Osteoblast (primary cell): ENCODE measurements at places on chromosomes 5 and 9. TPM values are rescaled to one million over a fixed set of nuclear protein-coding genes. Genes with fewer than 3 reads are reported as not detected.

- no peak for DNase-seq
Measured at GRCh38 chr9:17789316-17789715, 210.4 kb downstream of the SH3GL2 start.

DNA sequence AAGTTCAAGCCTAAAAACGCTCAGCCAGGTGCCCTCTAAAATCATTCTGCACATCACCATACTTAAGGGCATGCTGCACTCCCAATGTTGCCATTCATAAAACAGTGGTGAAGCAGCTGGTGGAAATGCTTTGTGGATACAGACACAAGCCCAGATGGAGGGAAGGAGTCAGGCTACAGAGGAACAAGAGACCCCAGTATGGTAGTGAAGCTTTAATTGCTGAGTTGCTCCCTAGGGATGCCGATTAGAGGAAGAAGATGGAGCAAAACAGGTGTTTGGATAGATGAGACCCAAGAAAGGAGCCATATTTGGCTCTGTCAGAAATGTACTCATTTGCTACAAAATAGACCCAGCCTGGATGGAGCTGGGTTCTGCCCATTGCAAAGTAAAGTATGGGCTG lies 230.5 kb downstream of the NSG2 start:
- DNase-seq, result no peak

GRCh38 chr9:88580961-88581360 lies 46.0 kb downstream of the NXNL2 start:
- DNase-seq, result peak; percentile 58

DNA sequence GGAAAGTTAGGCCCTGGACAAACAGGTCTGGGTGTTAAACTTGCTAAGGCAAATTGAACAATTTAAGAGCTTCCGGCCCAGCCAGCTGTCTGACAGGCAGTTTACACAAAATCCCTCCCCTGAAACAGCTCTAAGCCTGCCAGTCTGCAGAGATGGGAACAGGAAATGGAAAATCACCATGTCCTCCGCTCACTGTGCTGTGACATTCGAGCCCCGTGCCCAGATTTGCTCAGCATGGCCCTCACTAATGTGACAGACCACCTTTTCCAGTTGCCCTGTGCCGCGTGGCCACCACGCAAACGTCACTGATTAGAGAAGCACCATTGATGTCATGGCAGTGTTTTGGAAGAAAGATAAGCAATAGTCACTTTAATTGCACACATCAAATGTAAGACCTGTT lies 41.0 kb downstream of the CCNJL start:
- DNase-seq, result no peak

DNA sequence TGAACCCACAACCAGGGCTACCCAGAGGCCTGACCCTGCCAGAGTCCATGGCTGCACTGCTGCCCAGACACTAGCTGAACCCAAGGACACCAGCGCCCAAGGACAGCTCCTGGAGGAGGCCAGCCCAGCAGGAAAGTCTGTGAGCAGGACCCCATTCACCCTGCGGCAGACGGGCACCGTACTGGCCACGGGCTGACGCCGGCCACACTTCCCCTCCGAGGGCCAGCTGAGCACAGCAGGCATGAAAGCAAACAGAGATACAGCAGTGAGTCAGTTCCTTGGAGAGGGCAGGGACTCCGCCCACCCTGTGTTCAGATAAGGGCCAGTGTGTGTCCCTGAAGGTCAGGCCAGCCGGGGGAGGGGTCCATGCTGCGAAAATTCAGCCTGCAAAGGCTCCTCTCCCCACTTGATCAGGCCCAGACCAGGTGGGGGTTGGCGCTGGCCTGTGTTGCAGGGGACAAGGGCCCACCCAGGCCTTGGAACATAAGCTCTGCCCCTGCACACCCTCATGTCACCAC lies 3.2 kb downstream of the RNF208 start:
- peak; percentile 99 for DNase-seq

DNA sequence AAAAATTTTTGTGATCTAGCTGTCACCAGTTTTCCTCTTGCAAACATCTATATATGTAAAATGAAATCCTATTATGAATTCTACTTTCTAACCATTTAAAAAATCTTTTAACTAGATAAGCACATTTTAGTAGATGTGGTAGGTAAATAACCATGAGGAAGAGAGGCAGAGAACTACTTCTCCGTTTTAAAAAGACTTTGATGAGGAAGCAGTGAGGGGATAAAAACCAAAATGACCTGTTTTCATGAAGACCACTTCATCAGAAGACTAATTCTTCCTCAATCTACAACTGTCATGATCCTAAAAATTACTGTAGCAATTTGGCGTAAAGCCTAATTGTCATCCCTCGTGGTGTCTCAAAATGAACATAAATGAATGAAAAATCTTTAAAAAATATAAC lies 15.7 kb upstream of the ERBIN start:
- no peak for DNase-seq

DNA sequence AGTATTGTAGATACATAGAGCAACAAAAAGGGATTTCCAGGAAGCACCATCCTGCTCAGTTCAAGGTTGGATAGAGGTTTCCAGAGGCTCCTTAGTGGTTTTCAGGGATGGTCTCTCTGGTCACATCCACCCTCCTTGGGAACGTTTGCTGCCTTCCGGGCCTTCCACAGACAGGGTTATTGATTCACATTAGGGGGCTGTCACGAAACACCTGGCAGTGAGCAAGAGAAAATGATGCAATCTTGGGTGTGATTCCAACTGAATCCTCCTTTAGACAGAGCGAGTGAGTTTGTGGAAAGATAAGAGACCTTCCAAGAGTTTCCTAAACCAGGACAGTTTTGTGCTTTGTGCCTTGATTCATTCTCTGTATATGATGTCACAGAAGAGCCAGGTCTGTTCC lies 43.8 kb upstream of the CTSL start:
- DNase-seq, result no peak

GRCh38 chr9:99592834-99593574 lies 228.7 kb upstream of the NR4A3 start:
- DNase-seq, result no peak

CLTB gene
- total RNA-seq, result 61.3 and 63.0 TPM in 2 replicates

DNA sequence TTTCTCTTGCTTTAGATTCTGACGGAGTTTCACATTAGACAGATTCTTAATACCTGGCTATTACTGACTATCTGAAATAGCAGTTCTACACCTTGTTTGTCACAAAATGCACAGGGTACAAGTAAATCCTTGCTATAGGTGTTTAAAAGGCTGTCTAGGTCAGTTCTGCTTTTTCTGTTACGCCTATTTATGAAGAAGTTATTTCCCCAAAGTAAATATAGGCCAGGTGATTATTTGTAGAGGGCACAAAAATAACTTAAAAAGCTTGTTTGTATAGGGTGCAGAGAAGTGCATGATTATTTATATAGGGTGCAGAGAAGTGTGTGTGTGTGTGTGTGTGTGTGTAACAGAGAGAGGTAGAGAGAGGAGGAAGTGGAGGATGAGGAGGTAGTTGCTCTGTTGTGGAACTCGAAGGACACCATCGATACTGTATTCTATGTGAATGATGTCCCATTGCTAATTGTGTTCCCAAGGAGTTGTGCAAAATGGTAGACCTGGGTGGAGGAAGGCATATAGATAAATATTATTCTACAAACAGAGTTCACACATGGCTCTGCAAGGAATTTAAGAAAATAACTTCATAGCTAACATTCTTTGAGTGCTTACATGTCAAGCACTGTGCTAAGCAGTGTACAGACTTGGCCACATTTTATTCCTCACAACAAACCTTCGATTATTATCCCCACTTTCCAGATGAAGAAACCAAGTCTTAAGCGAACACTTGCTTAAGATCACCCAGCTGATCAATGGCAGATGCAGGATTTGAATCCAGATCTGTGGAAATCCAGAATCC lies 96.3 kb upstream of the EQTN start:
- DNase-seq, result no peak

SLC6A7 gene
- total RNA-seq, result under 0.01 TPM in 1 of 2 replicates, not detected in the other

DNA sequence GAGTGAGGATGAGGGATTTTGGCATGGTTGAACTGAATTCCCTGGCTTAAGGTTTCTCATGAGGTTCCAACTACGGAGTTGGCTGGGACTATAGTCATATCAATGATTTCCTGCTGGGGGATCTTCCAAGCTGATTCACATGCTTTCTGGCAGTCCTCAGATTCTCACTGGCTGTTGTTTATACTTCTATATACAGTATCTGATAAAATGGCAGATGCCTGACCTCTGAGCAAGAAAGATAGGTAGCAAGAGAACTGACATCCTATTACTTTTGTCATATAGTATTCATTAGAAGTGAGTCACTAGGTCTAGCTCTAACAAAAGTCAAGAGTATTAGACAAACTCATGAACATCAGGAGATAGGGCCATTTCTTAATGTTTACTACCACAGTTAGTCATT lies 440.9 kb upstream of the EDIL3 start:
- no peak for DNase-seq

SLC25A2 gene
- 0.36 and 0.59 TPM in 2 replicates for total RNA-seq

DNA sequence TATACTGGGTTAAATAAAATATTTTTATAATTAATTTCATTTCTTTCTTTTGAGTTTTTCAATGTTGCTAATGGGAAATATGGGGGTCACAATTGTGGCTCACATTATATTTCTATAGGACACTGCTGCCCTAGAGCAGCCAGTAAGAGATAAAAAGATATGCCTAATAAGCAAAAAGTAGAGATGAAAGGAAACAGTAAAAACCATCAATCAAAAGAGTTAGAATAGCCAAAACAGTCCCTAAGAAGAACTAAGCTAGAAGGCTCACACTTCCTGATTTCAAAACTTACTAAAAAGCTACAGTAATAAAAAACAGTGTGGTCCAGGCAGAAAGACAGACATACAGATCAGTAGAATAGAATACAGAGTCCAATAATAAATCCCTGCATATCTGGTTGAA lies 104.4 kb downstream of the FANCC start:
- no peak for DNase-seq

- peak; percentile 68 for DNase-seq
Measured at GRCh38 chr5:141683596-141684141, 1.6 kb upstream of the ARAP3 start.

SKIC3 gene
- total RNA-seq, result 177 and 195 TPM in 2 replicates

SPATA31C1 gene
- not detected in 2 replicates for total RNA-seq

GRCh38 chr5:150112201-150113046 lies 26.1 kb upstream of the CSF1R start:
- peak; percentile 98 for DNase-seq

TMEM171 gene
- 8.0 TPM in 2 replicates for total RNA-seq

ENHO gene
- under 0.01 and 0.29 TPM in 2 replicates for total RNA-seq

GRCh38 chr5:54742417-54742891 lies 224.9 kb downstream of the SNX18 start:
- DNase-seq, result peak; percentile 65

CHSY3 gene
- 12.3 and 12.4 TPM in 2 replicates for total RNA-seq

DNA sequence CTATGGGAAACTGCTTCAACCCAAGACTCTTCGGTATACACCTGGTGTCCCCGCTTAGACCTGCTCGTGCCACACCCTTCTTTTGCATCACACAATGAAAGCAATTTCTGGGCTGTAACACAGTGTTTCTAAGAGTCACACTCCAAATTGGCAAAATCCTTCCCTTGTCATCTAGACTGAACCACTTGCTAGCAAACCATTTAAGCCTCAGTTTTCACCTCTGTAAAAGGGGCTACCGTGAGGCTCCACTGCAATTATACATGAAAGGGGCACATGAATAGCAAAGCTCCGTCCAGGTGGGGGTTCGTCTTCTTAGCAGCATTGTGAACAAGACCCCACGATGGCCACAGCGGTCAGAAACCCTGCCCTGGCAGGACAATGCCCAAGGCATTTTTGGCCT lies 166.8 kb downstream of the PAX5 start:
- peak; percentile 19 for DNase-seq

DNA sequence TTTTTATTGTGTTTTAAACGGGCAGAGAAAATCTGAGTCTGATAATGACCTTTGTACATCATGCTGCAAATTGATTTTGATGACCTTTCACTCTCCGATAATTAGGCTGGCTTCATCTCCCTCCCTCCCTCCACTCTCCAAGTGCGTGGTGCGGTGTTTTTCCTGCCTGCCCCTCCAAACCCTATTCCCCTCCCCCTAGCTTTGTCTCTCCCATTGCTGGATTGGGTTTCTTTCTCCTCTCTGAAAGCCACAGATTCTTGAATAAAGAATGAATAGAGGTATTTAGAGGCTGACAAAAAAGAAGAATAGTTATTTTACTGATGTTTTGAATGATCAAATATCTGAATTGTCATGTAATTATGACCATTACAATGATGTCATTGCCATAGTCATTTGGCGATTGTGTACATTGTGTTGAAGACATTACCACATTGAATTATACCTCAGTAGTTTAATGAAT lies 571.1 kb upstream of the ZNF608 start:
- DNase-seq, result no peak

- no peak for DNase-seq
Measured at GRCh38 chr5:13529300-13529699, 415.2 kb downstream of the DNAH5 start.

DNA sequence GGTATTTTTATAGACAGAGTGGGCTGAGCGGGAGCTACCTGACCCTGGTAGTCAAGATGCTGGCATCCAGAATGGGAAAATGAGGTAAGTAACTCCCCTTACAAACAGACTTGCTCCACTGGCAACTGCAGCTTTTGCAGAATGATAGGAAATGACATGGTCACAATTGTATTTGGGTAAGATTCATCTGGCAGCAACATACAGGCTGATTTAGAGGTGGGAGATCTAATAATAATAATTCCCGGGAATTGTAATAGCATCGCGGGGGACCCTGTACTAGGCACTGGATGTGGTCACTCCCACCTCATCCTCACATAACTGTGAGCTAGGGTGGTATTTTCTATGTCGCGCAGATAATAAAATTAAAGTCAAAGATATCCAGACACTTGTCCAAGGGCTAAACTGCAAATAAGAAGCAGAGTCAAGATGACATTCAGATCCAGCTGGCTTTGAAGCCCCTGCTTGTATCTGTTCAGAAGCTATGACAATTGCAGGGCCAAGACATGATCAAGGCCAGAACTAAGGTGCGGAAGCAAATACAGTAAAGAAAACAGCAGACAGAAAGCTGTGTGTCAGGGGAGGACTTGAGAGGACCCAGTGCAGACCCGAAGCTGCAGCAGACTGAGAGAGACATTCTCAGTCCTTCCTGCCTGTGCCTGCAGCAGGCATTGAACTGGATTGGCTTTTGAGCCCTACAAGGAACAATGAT lies 507.2 kb downstream of the BNC2 start:
- no peak for DNase-seq

SLC6A19 gene
- total RNA-seq, result not detected in 2 replicates

DNA sequence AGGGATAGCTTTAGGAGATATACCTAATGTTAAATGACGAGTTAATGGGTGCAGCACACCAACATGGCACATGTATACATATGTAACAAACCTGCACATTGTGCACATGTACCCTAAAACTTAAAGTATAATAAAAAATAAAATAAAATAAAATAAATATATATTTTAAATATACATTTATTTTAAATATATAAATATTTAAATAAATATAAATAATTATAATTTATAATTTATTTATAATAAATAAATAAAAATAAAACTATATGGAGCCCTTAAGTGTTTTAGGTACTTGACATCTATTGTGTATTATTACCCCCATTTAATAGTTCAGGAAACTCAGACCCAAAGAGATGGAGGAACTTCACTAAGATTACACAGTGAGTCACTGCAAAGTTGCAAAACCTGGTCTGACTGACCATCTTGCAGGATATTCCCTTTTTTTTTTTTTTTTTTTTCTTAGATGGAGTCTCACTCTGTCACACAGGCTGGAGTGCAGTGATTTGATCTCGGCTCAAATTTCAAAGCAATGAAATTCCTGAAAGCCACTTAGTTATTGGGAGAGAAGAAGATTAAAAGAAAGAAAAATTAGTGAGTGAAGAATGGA lies 5.8 kb upstream of the C5orf52 start:
- DNase-seq, result peak; percentile 78

CENPP gene
- total RNA-seq, result 4.7 and 5.4 TPM in 2 replicates

PCDH1 gene
- 0.29 and 1.4 TPM in 2 replicates for total RNA-seq

CNTNAP3B gene
- 15.0 and 30.8 TPM in 2 replicates for total RNA-seq

GRXCR2 gene
- total RNA-seq, result not detected in 2 replicates

- no peak for DNase-seq
Measured at GRCh38 chr9:126081746-126082145, 244.9 kb upstream of the MVB12B start.

- no peak for DNase-seq
Measured at GRCh38 chr9:20225826-20226225, 396.5 kb downstream of the MLLT3 start.
